ENCODE measurements at places on chromosomes 7 and 10. TPM values are rescaled to one million over a fixed set of nuclear protein-coding genes. Genes with fewer than 3 reads are reported as not detected.

The CALCR gene
- total RNA-seq: not detected

The H2BK1 gene
- total RNA-seq: 0.54 TPM

The NCF1 gene
- total RNA-seq: 146 TPM

The TBX20 gene
- total RNA-seq: not detected

The C10orf62 gene
- total RNA-seq: not detected

The ADAP1 gene
- total RNA-seq: 38.7 TPM

The FAM25C gene
- total RNA-seq: not detected

The ASB13 gene
- total RNA-seq: 0.90 TPM

The HOXA4 gene
- not detected for total RNA-seq

The NPY gene
- total RNA-seq: not detected

The POLR2J2 gene
- total RNA-seq: 11.4 TPM

The EPHB4 gene
- 0.82 TPM for total RNA-seq

The WEE2 gene
- total RNA-seq: not detected

The OR6B1 gene
- not detected for total RNA-seq

GRCh38 chr10:86798611-86799010, 42.2 kb downstream of the BMPR1A start:
- H3K4me1 ChIP-seq: peaks cover 6% of the 10 kb centered on the region
- peak overlapping the region; percentile 12 for H3K4me3 ChIP-seq
- peak; percentile 57 for DNase-seq
- no peaks in the 10 kb centered on the region for H3K36me3 ChIP-seq
- H3K27ac ChIP-seq: peak overlapping the region; percentile 57

DNA sequence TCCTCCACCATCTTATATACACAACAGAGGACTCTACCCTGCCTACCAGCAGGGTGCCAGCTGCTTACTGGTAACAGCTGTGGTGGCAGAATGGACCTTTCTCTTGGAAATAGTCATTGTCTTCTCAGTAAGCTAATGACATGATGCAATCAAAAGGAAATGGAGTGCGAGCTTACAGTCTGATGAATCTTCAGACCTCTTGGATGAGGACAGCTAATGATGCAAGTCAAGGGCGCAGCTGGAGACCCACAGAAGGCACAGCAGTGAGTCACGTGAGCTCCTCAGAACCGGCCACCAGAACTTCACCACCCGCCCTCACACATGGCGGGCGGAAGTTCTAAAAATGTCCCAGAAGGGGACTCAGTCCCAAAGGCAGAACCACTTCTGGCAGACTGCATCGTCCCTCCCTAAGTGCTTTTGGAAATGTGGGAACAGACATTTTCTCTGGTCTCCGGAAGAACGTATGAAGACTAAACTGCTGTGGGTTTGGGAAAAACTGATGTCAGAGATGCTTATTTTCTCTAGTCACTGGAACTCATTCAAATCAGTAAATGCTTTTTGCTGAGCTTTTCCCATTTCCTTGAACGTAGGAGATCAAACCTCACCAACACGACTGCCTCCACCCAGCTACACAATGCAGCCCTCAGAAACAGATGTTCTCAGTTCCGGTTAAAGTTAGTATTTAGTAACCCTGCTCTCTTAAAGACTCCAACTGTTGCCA, 96.4 kb downstream of the FAS start:
- H3K4me1 ChIP-seq: peaks cover 7% of the 10 kb centered on the region
- H3K27me3 ChIP-seq: no peaks in the 10 kb centered on the region
- H3K4me3 ChIP-seq: no peak overlapping the region
- no peak overlapping the region for H3K27ac ChIP-seq

DNA sequence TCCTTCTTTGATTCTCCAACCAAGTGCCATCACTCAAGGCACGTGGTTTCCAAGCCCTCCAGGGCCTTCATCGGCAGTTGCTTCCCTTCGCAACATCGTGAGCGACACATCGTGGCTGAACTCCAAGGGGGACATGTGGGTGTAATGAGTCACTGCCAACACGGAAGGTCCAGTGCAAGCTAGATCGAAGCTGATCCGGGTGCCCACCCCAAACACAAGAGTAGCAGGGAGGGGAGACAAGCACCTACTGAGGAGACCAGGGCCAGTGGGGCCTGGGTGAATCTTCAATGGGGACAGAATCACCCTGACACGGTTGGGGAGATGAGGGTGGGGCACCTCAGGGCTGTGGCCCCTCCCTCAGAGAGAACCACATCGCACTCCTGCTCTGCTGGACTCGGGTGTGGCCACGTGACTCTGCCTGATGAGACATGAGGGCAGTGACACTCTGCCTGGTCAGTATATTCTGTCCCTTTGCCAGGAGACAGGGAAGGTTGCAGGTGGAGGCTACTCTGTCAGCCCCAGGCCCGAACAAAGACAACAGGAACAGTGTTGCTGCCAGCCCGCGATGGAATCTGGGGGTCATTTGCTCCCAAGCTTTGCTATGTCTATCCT, 36.8 kb upstream of the HSPA12A start:
- no peaks in the 10 kb centered on the region for H3K27me3 ChIP-seq
- DNase-seq: no peak
- H3K4me3 ChIP-seq: no peak overlapping the region
- no peaks in the 10 kb centered on the region for H3K36me3 ChIP-seq

DNA sequence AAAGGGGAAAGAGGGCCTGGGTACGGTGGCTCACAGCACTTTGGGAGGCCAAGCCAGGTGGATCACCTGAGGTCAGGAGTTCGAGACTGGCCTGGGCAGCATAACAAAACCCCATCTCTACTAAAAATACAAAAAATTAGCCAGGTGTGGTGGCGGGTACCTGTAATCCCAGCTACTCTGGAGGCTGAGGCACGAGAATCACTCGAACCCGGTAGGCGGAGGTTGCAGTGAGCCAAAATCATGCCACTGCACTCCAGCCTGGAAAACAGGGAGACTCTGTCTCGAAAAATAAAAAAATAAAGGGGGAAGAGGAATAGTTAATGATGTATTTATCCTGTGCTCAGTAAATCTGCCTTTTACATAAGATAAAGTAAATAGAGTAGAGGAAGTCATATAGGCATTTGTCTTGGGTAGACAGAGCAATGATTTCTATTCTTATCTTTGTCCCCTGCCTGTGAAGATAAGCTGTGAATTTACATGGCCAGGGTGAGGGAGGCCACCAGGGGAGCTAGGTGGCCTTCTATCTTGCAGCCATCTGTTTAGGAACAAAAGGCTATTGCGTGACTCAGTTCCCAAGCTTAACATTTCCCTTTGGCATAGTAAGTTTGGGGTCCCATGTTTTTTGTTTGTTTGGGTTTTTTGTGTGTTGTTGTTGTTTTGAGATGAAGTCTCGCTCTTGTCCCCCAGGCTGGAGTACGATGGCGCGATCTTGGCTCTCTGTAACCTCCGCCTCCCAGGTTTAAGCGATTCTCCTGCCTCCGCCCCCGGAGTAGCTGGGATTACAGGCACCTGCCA, 73.2 kb upstream of the GTF2I start:
- no peak overlapping the region for H3K4me3 ChIP-seq
- no peak for DNase-seq
- H3K27me3 ChIP-seq: no peaks in the 10 kb centered on the region
- no peak overlapping the region for H3K27ac ChIP-seq
- peaks cover 24% of the 10 kb centered on the region for H3K4me1 ChIP-seq

GRCh38 chr10:103499881-103500280, 6.4 kb downstream of the NEURL1 start:
- H3K4me1 ChIP-seq: peaks cover 6% of the 10 kb centered on the region
- no peak overlapping the region for H3K27ac ChIP-seq
- no peaks in the 10 kb centered on the region for H3K36me3 ChIP-seq

- H3K27me3 ChIP-seq: no peaks in the 10 kb centered on the region
- H3K27ac ChIP-seq: no peak overlapping the region
- H3K4me3 ChIP-seq: no peak overlapping the region
- no peak for DNase-seq
- no peaks in the 10 kb centered on the region for H3K36me3 ChIP-seq
- no peaks in the 10 kb centered on the region for H3K4me1 ChIP-seq
These were observed 595.9 kb upstream of the AUTS2 start for GRCh38 chr7:69002416-69002815.

GRCh38 chr10:17206210-17206709, 4.8 kb upstream of the TRDMT1 start:
- DNase-seq: no peak
- H3K4me3 ChIP-seq: no peak overlapping the region
- no peak overlapping the region for H3K27ac ChIP-seq
- H3K4me1 ChIP-seq: peaks cover 5% of the 10 kb centered on the region

- no peak overlapping the region for H3K27ac ChIP-seq
- DNase-seq: no peak
- H3K36me3 ChIP-seq: no peaks in the 10 kb centered on the region
- H3K4me1 ChIP-seq: no peaks in the 10 kb centered on the region
These were observed 341.6 kb downstream of the CRPPA start for GRCh38 chr7:16079723-16080122.

GRCh38 chr7:141463986-141464385, 87.2 kb upstream of the AGK start:
- no peak for DNase-seq
- H3K27me3 ChIP-seq: peaks cover 4% of the 10 kb centered on the region
- H3K27ac ChIP-seq: no peak overlapping the region
- H3K36me3 ChIP-seq: no peaks in the 10 kb centered on the region
- H3K4me1 ChIP-seq: no peaks in the 10 kb centered on the region

DNA sequence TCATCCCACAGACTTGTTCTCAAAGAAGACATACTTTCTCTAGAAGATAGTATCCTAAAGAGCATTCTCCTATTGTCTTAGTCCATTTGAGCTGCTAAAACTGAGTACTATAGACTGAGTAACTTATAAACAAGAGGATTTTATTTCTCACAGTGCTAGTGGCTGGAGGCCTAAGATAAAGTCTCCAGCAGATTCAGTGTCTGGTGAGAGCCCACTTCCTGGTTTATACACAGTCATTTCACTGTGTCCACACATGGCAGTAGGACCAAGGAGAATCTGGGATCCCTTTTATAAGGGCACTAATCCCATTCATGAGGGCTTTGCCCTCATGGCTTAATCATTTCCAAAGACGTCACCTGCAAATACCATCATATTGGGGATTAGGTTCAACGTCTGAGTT, 68.7 kb downstream of the LRRC17 start:
- H3K36me3 ChIP-seq: no peaks in the 10 kb centered on the region
- H3K4me3 ChIP-seq: no peak overlapping the region
- H3K4me1 ChIP-seq: no peaks in the 10 kb centered on the region
- H3K27me3 ChIP-seq: no peaks in the 10 kb centered on the region

- H3K4me3 ChIP-seq: no peak overlapping the region
- H3K27ac ChIP-seq: no peak overlapping the region
- no peak for DNase-seq
- no peaks in the 10 kb centered on the region for H3K27me3 ChIP-seq
These were observed 13.8 kb downstream of the TMEM273 start for GRCh38 chr10:49174261-49174925.

- H3K36me3 ChIP-seq: no peaks in the 10 kb centered on the region
- peaks cover 14% of the 10 kb centered on the region for H3K4me1 ChIP-seq
- H3K27me3 ChIP-seq: no peaks in the 10 kb centered on the region
- H3K4me3 ChIP-seq: peak within 1 kb of the TSS; percentile 84
- DNase-seq: no peak
- H3K27ac ChIP-seq: peak within 1 kb of the TSS; percentile 83
These were observed at the start of gene XPNPEP1 for GRCh38 chr10:109922976-109923921. XPNPEP1 (minus strand) TSS chr10:109923511; CDS start chr10:109923433, 78 bp downstream.

DNA sequence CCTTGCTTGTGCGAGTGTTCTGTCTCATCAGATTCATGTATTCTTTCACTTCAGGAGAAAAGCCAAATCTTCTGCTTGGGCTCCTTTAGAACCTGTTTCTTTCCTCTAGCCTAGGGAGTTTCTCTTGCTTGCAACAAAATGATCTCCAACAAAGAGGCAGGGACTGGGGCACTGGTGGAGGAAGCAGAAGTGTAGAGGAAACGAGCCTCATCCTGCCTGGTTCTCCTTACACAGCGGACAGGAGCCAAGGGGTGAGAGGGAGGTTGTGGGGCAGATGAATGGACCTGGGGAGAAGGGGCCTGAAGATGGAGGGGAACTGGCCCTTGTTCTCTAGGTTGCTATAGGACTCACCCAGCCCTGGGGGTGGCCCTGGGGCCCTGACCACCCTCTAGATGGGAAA, 141.1 kb downstream of the PKD1L1 start:
- no peaks in the 10 kb centered on the region for H3K4me1 ChIP-seq
- no peaks in the 10 kb centered on the region for H3K36me3 ChIP-seq
- H3K27me3 ChIP-seq: peaks cover 4% of the 10 kb centered on the region

DNA sequence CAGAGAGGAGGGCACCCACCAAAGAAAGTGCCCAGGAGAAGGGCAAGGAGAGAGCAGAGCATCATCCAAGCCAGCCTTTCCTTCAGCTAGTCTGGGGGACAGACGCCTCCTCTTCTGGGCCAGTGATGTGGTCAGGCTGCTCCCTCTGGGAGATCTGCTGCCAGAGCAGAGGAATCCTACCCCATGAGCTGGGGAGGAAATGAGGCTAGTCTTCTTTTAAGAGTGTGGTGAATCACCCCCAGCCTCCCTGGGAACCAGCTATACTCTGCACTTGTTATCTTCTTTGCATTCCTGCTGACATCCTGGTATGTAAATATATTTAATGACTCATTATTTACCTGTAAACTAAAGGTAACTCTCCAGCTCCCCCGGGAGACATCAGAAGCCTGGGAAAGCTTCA, 41.6 kb upstream of the EPHB6 start:
- no peak overlapping the region for H3K27ac ChIP-seq
- H3K27me3 ChIP-seq: no peaks in the 10 kb centered on the region
- no peaks in the 10 kb centered on the region for H3K36me3 ChIP-seq
- DNase-seq: no peak

- no peak for DNase-seq
- H3K27ac ChIP-seq: no peak overlapping the region
- H3K4me1 ChIP-seq: no peaks in the 10 kb centered on the region
- no peaks in the 10 kb centered on the region for H3K27me3 ChIP-seq
- no peaks in the 10 kb centered on the region for H3K36me3 ChIP-seq
These were observed 90.0 kb upstream of the IGFBP3 start for GRCh38 chr7:46011059-46011458.

DNA sequence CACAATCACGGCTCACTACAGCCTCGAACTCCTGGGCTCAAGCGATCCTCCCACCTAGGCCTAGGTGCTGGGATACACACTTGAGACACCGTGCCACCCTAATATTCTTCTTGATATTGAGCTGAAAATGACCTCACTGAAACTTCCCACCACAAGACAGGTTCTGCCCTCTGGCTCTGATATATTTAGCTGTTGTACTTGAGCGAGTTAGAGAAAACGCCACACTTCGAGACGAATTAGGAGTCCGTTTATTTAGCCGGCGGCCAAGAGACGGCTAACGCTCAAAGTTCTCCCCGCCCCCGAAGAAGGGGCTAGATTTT, 17.9 kb downstream of the ZC3HAV1 start:
- H3K4me1 ChIP-seq: peaks cover 20% of the 10 kb centered on the region
- H3K4me3 ChIP-seq: no peak overlapping the region
- no peak overlapping the region for H3K27ac ChIP-seq
- DNase-seq: no peak

- H3K4me3 ChIP-seq: peak overlapping the region; percentile 38
- no peaks in the 10 kb centered on the region for H3K36me3 ChIP-seq
- no peaks in the 10 kb centered on the region for H3K27me3 ChIP-seq
- DNase-seq: peak; percentile 72
- peaks cover 36% of the 10 kb centered on the region for H3K4me1 ChIP-seq
These were observed 139.0 kb downstream of the MGMT start for GRCh38 chr10:129605986-129606518.

GRCh38 chr10:100872034-100872791, 40.5 kb upstream of the SLF2 start:
- no peak for DNase-seq
- H3K4me1 ChIP-seq: no peaks in the 10 kb centered on the region
- no peak overlapping the region for H3K4me3 ChIP-seq
- H3K27ac ChIP-seq: no peak overlapping the region
